ENCODE measurements at places on chromosomes 5 and 9. TPM values are rescaled to one million over a fixed set of nuclear protein-coding genes. Genes with fewer than 3 reads are reported as not detected.

IFNA21 gene
- total RNA-seq, result not detected

FABP6 gene
- total RNA-seq, result not detected

TOR1A gene
- 54.6 TPM for total RNA-seq

PDE6A gene
- total RNA-seq, result not detected

CACFD1 gene
- total RNA-seq, result 2.4 TPM

STX17 gene
- total RNA-seq, result 35.3 TPM

ADRA1B gene
- total RNA-seq, result not detected

C1QTNF3 gene
- 3.0 TPM for total RNA-seq

GPR150 gene
- 0.83 TPM for total RNA-seq

AQP7 gene
- total RNA-seq, result not detected

NTRK2 gene
- total RNA-seq, result 0.05 TPM

GABRA1 gene
- not detected for total RNA-seq

CEL gene
- total RNA-seq, result 2.8 TPM

SLC25A51 gene
- total RNA-seq, result 33.6 TPM

PTGDS gene
- 1.4 TPM for total RNA-seq

ARRDC1 gene
- total RNA-seq, result 45.1 TPM

CTSV gene
- total RNA-seq, result 0.31 TPM

ACTBL2 gene
- not detected for total RNA-seq

EIF4E1B gene
- total RNA-seq, result not detected

IL5 gene
- 0.71 TPM for total RNA-seq

PAEP gene
- total RNA-seq, result not detected
